ENCODE measurements at places on chromosomes 13 and 19.
A peak's percentile ranks its signal among the peaks of the same experiment; 100 is the strongest.

- DNase-seq, result peak; percentile 52
Measured at GRCh38 chr19:8615813-8616596, 5.5 kb upstream of the ADAMTS10 start.

- DNase-seq, result no peak
Measured at GRCh38 chr13:29483211-29483610, 112.3 kb downstream of the SLC7A1 start.

DNA sequence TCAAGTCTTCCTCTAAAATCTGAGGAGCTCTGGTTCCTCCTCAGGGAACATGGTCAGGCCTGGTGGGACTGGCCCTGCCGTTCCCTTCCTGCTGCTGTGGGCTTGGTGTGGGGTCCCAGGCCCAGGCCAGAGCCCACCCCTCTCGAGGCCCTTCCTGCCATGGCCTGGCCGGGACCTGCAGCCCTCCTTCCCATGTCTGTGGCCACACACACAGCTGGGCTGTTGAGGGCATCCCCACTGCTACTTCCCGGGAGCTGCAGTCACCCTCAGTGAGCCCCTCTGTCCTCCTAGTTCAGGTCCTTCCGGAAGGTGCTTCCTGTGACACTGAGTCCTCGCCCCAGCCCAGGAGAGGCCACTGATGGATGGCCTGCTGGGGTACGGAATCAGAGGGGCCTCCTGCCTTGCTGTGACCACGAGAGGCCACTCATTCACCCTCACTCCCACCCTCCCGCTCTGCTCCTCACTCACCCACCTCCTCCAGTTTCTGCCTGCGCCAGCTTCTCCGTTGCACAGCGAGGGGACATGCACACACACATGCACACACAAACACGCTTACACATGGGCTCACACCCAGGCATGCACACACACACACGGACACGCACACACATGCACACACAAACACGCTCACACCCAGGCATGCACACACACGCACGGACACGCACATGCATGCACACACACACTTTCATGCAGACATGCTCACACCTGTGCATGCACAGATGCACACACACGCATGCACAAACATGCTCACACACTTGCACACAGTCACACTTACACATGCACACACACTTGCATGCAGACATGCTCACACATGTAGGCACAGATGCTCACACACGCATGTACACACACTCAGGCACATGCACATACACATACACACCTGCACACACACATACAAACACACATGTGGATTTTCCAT lies 7.3 kb upstream of the MCF2L start:
- no peak for DNase-seq

DNA sequence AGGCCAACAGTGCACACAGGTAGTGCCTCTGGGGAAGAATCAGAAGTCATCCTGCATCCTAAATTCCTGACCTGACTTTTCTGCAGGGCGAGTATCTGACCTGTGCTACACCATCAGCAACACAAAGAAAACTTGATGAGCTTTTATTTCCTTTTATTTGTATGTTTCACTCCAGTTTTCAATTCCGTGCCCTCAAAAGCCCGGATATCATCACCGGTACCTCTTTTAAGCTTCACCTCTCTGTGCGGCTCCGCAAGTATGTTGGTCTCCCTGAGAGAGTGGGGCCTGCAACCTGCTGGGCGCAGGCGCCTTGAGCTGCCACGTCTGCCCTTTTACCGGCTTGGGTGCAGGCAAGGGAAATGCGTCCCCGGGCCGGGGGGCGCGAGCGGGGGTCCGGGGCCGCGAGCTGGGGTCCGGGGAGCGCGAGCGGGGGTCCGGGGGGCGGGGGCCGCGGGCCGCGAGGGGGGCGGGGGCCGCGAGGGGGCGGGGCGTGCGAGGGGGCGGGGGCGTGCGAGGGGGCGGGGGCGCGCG lies 4.3 kb upstream of the DUXA start:
- DNase-seq, result peak; percentile 43

GRCh38 chr13:65727070-65727469 lies 1503.1 kb downstream of the PCDH9 start:
- DNase-seq, result no peak

DNA sequence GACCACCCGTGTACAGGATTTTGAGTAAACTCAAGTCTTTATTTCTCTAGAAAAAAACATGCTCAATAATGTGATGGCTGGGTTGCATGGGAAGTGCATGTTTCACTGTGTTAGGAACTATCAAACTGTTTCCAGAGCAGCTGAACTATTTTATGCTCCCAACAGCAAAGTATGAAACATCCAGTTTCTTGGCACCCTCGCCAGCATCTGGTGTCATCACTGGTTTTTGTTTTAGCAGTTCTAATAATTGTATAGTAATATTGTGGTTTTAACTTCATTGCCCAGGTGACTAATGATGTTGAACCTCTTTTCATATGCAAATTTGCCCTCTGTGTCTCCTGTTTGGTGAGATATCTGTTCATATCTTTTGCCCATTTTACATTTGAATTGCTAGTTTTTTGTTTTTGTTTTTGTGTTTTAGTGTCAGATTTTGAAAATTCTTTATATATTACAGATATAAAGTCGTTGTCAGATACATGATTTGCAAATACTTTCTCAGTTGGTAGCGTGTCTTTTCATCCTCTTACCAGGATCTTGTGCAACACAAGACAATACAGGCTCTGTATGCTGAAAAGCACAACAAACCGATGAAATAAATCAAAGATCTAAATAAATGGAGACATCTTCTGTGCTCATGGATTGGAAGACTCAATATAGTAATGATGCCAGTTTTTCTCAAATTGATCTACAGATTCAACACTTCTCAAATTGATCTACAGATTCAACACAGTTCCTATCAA lies 87.8 kb downstream of the IPO5 start:
- no peak for DNase-seq

DNA sequence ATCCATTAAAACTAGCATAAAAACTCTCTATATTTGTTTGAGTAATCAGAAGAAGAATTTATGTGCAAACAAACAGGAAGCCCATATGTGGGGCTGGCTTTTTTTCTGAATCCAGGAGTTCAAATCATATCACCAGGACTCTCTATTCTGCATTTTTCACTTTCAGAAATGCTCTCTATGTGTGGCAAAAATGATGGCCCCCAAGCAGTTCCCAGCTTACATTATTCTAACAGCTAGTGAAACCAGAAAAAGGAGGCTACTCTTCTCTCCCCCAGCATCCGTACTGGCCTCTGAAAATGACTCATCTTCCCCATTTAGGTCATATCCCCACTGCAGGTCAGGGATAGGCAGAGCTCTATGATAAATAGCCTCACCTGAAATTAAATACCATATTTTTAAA lies 20.4 kb downstream of the RBM26 start:
- peak; percentile 48 for DNase-seq

GRCh38 chr13:75478659-75479058 lies 3.3 kb downstream of the TBC1D4 start:
- no peak for DNase-seq

DNA sequence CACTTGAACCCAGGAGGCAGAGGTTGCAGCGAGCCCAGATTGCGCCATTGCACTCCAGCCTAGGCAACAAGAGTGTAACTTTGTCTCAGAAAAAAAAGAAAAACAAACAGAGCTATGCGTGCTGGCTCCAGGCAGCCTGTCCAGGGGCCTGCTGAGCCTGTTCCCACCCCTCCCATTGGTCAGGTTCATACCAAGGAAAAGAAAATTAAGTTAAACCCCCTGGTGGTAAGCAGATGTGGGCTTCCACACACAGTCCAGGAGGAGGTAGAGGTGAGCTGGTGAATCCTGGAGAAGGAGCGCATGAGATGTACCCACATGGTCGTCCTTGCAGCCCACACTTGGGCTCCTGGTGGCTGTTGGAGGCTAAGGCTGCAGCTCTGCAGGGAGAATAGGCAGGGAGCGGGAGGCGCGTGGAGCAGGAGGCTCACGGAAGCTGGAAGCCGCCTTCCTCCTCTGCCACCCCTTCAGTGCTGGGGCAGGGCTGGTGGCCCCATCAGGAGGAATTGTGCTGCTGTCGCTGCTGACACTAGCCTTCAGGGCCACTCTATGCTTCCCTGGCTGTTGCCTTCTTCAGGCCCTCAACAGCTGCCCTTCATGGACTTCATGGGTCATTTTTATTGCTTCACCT lies 10.5 kb upstream of the CHAMP1 start:
- no peak for DNase-seq

- no peak for DNase-seq
Measured at GRCh38 chr13:64791373-64791772, 2438.8 kb downstream of the PCDH9 start.

DNA sequence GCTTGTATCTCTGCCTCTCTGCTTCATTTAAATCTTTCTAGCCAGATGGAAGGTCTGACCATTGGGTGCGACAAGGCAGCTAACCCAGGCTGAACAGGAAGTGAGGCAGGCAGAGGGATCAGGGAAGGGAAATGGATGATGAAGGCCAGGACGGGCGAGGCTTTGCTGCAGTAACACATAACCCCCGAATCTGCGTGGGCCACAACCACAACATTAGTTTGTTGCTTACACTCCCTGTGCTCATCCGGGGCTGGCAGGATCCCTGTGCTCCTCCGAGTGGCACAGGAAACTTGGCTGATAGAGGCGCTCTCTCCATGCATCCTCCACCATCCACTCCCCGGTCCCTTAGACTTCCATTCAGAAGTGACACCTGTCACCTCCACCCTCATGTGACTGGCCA lies 1.1 kb upstream of the FLT3LG start:
- DNase-seq, result no peak

DNA sequence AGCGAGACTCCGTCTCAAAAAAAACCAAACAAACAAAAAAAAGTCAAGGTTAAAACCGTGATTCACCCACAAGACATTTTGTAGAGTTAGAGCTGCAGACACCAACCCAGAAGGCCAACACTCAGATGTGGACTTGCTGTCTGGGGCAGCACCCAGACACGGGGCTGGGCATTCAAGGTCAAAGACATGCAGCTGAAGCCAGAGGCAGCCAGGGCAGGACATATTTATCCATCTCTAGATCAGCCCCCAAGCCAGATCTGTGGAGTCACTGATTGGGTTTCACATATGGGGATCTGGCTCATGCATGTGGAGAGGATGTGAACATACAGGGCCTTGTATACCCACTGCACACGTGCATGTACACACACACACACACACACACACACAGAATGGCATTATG lies 3.6 kb downstream of the KLK15 start:
- peak; percentile 26 for DNase-seq

DNA sequence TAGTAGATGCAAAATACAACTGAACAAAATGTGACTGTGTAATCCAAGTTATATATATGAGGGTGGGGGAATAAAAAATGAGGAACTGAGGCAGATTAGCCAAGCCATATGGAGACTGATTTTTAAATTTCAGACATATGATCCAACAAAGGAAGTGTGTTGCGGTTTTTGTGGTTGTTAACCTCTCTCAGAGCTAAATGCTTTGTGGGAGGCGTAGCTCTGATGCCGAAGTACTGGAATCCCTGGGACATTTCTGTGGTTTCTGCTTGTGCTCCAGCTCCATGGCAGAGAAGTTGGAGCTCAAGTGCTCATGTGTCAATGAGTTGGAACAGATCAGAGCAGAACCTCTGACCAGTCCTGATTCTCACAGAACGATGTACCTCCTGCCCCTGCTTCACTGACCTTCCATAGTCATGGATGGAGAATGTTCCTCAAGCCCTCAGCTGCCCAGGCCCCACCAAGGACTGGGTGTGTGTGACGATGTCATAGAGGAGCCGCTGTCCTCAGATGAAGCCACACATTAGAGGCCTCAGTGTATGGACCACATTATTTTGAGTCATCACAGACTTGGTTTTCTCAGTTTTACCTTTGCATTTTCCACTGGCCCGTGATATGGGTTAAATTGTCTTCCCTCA lies 107.6 kb downstream of the SOX1 start:
- DNase-seq, result no peak

- DNase-seq, result peak; percentile 58
Measured at GRCh38 chr13:20495087-20496023, 30.3 kb downstream of the CRYL1 start.

DNA sequence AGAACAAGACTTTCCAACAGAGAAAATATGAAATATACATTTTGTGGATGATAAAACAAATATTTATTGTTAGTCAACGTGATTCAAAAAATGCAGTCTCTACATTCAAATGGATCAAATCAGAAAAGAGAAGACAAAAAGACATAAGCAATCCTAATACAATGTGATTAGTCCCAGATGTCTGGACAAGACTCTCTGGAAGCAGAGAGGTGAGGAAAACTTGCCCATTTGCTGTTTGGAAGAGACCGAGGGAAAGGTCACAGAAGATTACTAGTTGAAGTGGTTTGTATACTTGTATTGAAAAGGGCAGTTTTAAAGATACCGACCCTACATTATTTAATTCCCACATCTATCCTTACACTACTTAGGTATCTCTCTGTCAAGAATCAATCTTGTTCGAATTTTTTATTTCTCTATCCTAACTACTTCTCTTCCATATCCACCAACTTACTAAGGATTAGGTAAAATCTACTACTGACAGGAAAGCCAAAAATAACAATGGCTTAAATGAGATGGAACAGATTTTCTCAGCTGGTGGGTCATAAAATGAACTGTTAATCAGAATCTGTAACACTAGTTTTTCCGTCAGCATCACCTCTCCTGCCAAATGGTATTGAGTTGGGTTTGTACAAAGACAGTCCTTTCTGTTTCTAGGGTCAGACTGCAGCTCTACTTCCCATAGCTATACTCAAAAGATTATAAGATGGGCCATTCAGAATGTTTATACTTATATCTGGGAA lies 497.1 kb downstream of the DCT start:
- DNase-seq, result no peak

DNA sequence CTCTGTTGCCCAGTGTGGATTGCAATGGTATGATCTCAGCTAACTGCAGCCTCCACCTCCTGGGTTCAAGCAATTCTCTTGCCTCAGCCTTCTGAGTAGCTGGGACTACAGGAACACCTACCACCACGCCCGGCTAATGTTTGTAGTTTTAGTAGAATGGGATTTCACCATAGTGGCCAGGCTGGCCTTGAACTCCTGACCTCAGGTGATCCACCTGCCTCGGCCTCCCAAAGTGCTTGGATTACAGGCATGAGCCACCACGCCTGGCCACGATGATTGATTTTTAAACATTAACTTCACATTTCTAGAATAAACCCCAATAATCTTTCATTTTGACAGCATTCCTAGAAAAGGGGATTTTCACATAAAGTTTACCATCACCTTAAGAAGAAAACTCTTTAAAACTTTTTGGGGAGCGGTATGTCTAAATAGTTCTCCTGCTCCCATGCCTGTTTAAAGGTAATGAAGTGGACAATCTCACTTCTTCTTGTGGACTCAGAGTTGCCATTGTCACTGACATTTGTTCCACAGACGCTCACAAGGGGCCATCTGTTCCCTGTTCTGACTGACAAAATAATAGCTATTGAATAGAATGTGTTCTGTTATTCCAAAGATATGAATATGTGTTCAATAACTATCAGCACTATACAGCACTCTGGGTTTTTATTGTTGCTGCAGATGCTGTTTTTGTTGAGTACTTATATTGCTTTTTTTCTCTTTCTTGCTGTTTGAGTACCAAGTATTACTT lies 66.1 kb upstream of the C1QTNF9B start:
- no peak for DNase-seq

DNA sequence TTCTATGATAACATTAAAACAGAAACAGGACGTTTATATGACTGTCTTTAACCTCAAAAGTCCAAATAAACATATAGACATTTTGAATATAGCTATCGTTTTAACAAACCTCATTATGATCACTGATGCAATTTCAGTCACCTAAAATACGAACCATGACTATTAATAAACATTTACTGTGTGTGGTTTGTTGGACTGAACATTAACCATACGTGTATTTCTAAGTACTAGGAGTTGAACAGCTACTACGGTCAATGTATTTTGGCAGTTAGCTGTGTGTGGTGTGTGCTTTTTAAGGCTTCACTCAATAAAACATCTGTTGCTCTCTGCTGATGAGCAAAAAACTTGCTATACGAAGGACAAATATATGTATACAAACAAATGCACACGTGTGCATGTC lies 281.4 kb downstream of the ABCC4 start:
- DNase-seq, result no peak

Measured in iris pigment epithelial cell (primary cell).